ENCODE measurements at places on chromosomes 4 and X. TPM values are rescaled to one million over a fixed set of nuclear protein-coding genes. Genes with fewer than 3 reads are reported as not detected.

Gene IRS4
- not detected for total RNA-seq

Gene CT45A1
- not detected for total RNA-seq

Gene ZNF595
- total RNA-seq: 18.4 TPM

Gene SLC2A9
- 0.38 TPM for total RNA-seq

Gene PCSK1N
- total RNA-seq: 0.29 TPM

Gene NDP
- total RNA-seq: 0.48 TPM

Gene RHOH
- total RNA-seq: 0.57 TPM

Gene HSFX4
- total RNA-seq: not detected

Gene HPGDS
- not detected for total RNA-seq

Gene TCEAL3
- total RNA-seq: 10.5 TPM

Gene ELF2
- 39.8 TPM for total RNA-seq

Gene CENPVL3
- not detected for total RNA-seq

Gene SERPINA7
- not detected for total RNA-seq

Gene PALLD
- total RNA-seq: 31.0 TPM

Gene PPP1R2C
- not detected for total RNA-seq

Gene TRPC5OS
- total RNA-seq: not detected

Gene HMX1
- not detected for total RNA-seq

Gene FLNA
- 2,218 TPM for total RNA-seq

Gene ARHGEF38
- total RNA-seq: not detected

Gene TBC1D25
- 9.7 TPM for total RNA-seq

Gene NDNF
- total RNA-seq: not detected

Gene DUSP9
- total RNA-seq: 0.33 TPM

Gene GPC3
- not detected for total RNA-seq

Gene SLC16A2
- 2.0 TPM for total RNA-seq

Gene UGT2B10
- not detected for total RNA-seq

Gene LINC00632
- total RNA-seq: under 0.01 TPM

Gene MAMLD1
- 1.1 TPM for total RNA-seq

Gene AFP
- not detected for total RNA-seq

Gene GALNTL6
- total RNA-seq: not detected

Gene GSX2
- not detected for total RNA-seq

Gene COX7B2
- total RNA-seq: not detected

Gene SHROOM3
- total RNA-seq: 1.6 TPM

Gene PABPC1L2B
- not detected for total RNA-seq

Gene PRRG1
- 72.2 TPM for total RNA-seq

Gene HSFX2
- not detected for total RNA-seq

Gene ADAD1
- not detected for total RNA-seq

Gene DDIT4L
- 8.0 TPM for total RNA-seq

Gene GABRG1
- total RNA-seq: not detected

Gene FRMPD4
- under 0.01 TPM for total RNA-seq
